ENCODE measurements at places on chromosomes 7 and 10. TPM values are rescaled to one million over a fixed set of nuclear protein-coding genes. Genes with fewer than 3 reads are reported as not detected.

GARIN1A gene
- total RNA-seq, result 0.29 TPM

STX1A gene
- total RNA-seq, result 9.9 TPM

TMEM140 gene
- not detected for total RNA-seq

GRID1 gene
- 0.15 TPM for total RNA-seq

ADAP1 gene
- total RNA-seq, result 5.8 TPM

AKR1B15 gene
- 0.47 TPM for total RNA-seq

PSD gene
- 5.6 TPM for total RNA-seq

ANKRD61 gene
- total RNA-seq, result 0.42 TPM

WNT2 gene
- total RNA-seq, result not detected

GALNT17 gene
- total RNA-seq, result 47.0 TPM

LRRC17 gene
- total RNA-seq, result 3.0 TPM

PODXL gene
- total RNA-seq, result 945 TPM

ANKRD2 gene
- not detected for total RNA-seq

RELN gene
- 0.02 TPM for total RNA-seq

TMEM209 gene
- total RNA-seq, result 28.5 TPM

PYROXD2 gene
- 4.2 TPM for total RNA-seq

All from H1 (cell line).